Occipital lobe (tissue), 3 donors: ENCODE measurements at places on chromosomes 3 and 15.
A peak's percentile ranks its signal among the peaks of the same experiment; 100 is the strongest.

GRCh38 chr15:98537516-98538060, 110.8 kb upstream of the IGF1R start:
- no peak for DNase-seq

- DNase-seq: no peak
Measured at GRCh38 chr15:76576523-76577279, 240.1 kb downstream of the ISL2 start.

- no peak for DNase-seq
Measured at GRCh38 chr3:160159806-160160205, 65.4 kb upstream of the C3orf80 start.

DNA sequence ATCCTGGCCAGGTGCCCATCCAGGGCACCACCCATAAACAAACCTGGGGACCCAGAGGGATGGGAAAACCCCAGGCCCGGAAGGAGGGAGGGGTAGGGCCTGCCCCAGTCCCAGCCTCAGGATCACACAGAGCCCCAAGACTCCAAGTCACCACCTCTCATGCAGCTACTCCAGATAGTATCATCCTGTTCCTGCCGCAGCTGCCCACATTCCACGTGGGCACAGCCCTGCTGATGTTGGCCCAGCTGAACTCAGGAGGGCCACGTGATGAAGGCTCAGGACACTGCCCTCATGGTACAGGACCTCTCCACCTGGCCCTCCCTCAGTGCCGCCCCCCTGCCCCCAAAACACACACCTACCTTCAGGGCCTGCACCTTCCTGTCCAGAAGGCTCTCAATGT, 69.5 kb downstream of the CACNA2D2 start:
- DNase-seq: no peak

GRCh38 chr3:177102553-177102952, 94.7 kb downstream of the TBL1XR1 start:
- DNase-seq: no peak

GRCh38 chr3:173586166-173586565, 188.6 kb downstream of the NLGN1 start:
- DNase-seq: no peak

DNA sequence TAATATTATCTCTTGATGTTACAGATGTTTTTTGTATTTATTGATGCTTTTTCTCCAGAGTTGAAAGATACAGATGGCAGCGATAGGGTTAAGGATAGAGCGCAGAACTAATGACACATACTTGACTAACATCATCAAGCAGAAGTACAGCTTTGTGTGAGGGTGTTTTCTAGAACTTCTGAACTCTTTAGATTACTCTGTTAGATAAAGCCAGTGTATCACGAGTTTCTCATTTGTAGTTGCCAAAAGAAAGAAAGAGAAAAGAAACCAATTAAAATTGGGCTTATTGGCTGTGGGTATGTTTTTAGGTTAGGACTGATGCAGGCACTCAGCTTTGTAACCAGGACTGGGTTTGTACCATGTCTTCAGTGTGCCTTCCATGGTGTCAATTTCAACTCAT, 6.6 kb upstream of the GPR171 start:
- no peak for DNase-seq

DNA sequence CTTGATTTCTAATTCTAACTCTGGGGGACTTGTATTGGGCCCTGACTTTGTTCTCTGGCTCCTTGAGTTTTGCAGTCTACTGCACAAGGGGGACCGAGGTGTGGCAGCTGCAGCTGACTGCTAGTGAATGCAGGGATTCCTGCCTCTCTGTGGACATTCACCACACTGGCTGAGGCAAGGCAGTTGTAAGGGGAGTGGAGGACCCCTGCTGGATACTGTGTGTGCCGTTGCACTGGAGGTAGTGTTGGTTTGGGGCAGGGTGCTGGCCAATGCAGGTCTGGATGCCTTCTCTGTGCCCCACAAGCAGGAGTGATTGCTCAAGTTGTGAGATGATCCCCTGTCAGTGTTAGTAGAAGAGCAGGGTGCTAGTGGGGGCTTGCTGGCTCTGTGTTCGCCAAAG, 626.1 kb downstream of the SQOR start:
- DNase-seq: no peak

DNA sequence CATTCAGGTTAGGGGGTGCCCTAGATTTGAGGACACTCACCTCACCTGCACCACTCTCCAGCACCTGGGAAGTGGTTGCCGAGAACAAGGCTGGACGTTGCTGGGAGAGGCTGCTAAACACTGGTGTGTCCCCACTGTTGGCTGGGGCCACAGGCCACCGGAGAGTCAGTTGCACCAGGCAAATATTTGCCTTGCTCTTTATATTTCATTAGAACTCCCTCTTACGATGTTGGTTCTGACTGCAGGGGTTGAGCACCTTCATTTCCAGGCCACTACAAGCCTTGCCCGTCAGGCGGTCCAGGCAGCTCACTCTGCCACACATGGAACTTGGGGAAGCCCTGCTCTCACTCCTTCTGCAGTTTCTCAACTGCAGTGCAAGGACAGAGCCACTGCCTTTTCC, 30.7 kb downstream of the HCN4 start:
- DNase-seq: no peak

DNA sequence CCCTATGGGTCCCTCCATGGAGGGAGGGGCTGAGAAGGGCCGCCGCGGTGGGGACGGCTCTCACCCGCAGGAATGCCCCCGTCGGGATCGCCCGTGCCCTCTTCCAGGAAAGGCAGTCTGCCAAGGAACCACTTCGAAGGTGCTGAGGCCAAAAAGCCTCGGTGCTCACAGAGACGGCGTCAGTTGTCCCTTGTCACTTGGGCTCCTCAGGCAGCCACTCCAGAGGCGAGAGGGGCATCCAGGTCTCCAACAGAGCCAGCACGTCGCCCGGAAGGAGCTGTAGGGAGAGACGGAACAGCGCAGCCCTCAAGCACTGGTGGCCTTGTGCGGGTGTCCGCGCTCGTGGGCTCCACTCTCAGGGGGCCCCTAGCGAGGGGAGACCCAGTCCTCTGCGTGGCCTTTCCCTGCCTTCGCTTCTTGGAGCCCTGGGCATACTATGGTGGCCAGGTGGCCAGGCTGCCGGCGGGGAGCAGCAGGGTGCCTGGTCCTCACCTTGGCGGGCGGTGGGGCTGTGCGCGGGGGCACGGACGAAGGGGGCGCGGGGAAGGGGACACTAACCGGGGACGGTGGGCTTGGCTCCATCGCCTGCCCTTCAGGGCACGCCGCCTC, 994 bp downstream of the MESP1 start:
- DNase-seq: no peak

DNA sequence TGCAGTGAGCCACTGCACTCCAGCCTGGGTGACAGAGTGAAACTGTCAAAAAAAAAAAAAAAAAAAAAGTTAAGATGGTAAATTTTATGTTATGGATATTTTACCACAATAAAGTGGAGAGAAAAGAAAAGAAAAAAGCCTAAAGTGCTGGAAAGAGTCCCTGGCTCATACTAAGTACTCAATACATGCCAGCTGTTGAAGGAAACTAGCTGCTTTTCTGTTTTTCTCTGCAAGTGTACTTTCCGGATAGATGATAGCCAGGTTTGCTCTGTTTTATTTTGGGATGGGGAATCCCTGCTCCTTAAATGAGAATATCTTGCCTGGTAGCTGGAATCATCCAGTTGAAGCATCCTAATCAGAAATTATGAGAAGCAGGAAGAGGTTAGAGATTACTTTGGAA, 10.9 kb downstream of the EID1 start:
- DNase-seq: no peak

- DNase-seq: no peak
Measured at GRCh38 chr15:80641384-80641783, 53.7 kb upstream of the ABHD17C start.

- no peak for DNase-seq
Measured at GRCh38 chr3:134029256-134029733, 430 bp downstream of the SLCO2A1 start.

- peak; percentile 27 for DNase-seq
Measured at GRCh38 chr3:139552632-139553365, 13.3 kb upstream of the RBP1 start.

GRCh38 chr15:40823572-40824343, 4.8 kb downstream of the PPP1R14D start:
- DNase-seq: no peak

- DNase-seq: no peak
Measured at GRCh38 chr3:135172191-135172869, 377.3 kb downstream of the EPHB1 start.

- no peak for DNase-seq
Measured at GRCh38 chr3:16109929-16110328, 64.6 kb upstream of the GALNT15 start.

- DNase-seq: no peak
Measured at GRCh38 chr3:45453083-45453482, 64.7 kb downstream of the LARS2 start.

DNA sequence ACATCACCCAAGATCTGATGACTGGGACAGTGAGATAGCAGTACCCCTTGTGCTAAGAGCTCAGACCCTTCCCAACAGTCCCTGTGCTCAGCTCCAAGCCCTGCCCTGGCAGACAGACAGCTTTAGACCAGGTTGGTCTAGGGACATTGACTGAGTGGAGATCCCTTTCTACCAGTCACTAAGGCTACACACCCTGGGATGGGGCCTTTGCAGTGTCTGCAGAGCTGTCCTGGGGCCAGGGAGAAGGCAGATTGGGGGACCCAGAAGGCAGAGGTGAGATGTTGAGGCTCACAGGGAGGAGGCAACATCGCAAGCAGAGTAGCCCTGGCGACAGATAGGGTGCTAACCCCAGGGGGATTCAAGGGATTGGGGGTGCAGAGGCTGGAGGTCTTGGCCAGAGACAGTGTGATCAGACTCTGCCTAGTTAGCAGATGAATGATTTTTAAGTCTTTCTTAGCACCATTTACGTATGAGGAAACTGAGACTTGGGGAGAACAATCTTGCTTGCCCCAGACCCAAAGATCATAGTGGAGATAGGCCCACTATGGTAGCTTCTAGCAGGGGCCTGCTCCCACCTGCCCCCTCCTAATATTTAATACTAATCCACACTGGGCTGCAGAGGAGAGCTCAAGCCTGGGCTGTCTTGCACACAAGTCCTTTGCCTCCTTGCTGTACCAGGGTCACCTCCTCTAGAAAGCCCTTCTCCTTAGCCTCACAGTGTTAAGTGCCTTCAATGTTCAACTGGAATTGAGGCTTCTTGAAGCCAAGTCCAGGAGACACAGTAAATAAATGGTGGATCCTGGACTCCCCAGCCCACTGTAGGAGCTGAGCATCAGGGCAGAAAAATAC, 32.6 kb downstream of the HMCES start:
- no peak for DNase-seq

DNA sequence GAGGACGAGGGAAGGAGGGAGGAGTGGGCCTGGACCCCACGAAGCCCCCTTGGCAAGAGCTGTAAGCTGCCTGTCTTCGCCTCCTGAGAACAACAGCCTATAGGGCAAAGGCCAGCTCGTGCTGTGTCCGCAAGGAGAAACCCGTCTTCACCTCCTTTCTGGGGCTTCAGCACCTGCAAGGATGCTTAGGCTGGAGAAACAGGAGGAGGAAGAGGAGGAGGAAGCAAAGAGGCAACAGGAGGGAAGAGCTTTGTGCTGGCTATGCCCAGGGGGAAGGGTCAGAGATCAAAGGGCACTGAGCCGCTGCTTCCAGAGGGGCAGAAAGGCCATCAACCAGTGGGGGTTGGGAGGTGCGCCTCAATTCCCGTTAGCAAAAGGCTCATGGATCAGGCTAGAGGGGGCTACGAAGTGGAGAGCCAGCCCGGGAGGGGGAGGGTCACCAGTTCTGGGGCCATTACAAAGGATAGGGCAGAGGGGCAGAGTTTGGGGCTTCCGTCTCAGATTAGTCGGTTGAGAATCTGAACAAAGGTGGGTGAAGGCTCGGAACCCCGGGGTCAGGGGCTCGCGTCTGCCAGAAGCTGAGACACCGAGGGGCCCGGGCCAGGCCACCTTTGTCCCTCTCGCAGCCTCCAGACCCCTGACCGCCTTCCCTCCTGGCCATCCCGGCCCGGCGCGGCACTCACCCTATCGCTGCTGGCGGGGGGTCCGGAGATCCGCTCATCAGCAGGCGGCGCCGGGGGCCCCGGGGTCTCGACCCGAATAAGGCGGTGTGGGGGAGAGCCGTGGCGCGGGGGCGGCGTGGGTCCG, 792 bp downstream of the SHF start:
- no peak for DNase-seq

GRCh38 chr3:65677486-65678010, 361.2 kb downstream of the MAGI1 start:
- no peak for DNase-seq

DNA sequence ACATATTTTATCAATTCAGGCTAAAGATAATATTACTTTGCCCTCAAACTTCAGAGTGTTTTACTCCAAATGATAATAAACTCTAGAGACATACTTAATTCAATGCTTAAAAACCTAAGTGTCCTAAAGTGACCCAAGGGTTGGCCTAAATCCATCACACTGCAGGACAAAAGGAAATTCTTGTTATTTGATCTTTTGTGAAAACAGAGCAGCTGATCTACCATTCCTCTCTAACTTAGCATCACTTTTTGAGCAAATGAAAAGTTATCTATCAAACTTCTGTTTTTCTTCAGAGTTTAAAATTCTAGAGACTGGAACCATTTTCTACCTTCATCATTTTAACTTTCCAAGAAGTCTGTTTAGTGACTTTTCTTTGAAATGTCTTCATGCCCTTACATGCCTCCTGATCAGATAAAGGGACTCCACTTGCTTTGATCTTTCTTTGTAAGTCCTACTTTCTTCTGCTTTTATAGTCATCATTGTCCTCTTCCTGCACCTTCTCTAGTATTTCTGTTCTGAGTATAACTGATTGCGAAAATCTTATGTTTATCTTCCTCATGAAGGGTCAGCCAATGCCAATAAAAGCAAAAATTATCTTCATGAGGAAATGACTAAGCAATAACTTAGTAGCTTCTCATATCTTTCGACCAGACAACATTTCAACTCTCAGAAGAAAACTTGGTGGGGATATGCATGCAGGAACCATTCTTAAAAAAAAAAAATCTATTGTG, 378.7 kb upstream of the TGFBR2 start:
- DNase-seq: no peak

GRCh38 chr3:196619223-196619622, 20.3 kb upstream of the NRROS start:
- DNase-seq: no peak

GRCh38 chr3:158430448-158430847, 140.5 kb upstream of the MLF1 start:
- no peak for DNase-seq

- DNase-seq: no peak
Measured at GRCh38 chr3:70889162-70890019, 577.0 kb upstream of the MDFIC2 start.
